ENCODE measurements at places on chromosomes 6 and 20.

DNA sequence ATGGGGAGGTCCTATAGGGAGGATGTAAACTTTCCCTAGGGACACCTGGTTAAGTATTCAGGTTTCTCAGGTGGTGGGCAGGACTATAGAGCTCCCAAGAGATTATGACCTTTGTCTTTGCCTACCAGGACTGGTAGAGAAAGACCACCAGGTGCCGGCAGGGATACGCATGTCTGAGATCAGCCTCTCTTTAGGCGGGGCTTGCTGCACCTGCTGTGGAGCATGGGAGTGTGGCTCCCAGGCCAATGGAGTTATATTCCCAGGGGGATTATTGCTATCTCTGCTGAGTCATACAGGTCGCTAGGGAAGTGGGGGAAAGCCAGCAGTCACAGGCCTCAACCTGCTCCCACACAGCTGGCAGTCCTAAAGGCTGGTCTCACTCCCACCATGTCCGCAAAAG is 280.5 kb upstream of the MMS22L start:
- DNase-seq = no peak

GRCh38 chr6:160000280-160000704 is 31.4 kb downstream of the IGF2R start:
- DNase-seq = no peak

DNA sequence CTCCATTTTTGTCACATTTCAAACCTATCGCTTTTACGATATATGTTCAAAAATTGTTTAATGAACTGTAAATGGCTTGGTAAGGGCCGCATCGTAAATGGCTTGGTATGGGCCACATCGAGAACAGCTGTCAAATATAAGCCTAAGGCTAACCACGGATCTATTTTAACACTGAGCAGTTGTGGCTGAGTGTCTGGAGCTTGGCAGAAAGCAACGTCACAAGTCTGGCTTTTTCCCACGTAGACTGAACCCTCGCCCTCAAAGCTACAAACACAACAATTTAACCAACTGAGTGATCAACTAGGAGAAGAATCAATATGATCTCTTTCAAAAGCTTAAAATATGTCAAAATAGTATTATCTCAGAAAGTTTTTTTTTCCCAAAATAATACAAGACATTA is 71.4 kb upstream of the PRSS16 start:
- DNase-seq = no peak

DNA sequence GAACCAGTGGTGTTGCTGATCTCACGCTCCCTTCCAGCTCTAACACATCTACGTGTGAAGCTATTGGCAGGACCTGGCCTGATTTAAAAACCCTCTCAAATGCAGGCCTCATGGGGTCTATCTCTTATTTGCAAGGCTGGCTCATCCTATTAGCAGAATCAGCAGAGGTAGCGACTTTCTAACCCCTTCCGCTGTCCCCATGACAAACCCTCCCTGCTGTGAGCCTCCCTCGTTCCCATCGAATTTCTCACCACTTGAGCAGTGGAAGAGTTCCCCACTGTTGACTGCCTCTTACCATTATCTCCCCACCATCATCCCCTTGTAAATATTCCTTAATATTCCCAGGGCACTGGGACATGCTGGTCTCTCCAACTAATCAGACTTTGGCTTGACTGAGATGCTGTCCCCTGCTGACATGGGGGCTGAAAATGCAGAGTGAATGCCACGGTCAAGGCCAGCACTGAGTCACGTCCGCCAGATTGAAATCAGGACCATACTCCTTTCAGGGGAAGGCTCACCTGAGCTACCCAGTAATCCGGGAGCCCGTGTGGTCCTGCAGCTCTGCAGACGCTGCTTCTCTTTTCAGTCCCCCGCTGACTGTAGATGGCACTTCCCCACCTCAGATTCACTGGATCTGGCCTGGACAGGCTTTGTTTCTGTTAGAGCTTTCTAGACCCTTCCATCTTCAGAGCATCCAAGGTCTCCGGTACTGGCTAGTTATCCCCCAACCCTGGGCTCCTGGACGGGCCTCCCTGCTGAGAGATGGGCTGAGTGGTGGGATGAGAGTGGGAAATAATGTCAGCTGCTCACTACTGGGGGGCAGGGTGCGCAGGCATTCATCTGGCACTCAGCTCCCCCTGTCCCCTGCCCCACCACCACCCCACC is 23.1 kb downstream of the AAR2 start:
- no peak for DNase-seq

- DNase-seq = no peak
These were observed 2.0 kb downstream of the ZNF335 start for GRCh38 chr20:45969712-45970634.

DNA sequence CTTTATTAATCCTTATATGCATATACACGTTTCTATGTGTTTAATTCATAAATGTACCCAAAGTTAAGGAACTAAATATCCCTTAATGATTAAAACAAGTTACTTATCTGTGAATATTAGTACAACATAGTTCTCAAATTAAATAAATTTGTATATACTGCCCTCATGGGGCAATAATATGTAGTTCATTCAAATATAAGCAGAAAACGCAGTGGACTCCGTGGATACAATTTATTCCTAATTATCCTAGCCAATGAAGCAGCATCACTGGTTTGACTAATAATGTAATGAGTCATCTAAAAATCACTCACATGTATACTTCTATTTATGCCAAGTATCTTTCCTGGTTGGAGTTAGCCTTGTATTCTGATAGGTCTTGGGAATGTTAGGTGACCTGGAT is 111.6 kb downstream of the TBC1D32 start:
- DNase-seq = no peak

GRCh38 chr6:2863901-2864300 is 22.2 kb upstream of the SERPINB1 start:
- DNase-seq = no peak

- DNase-seq = no peak
These were observed 42.5 kb downstream of the TNFAIP3 start for GRCh38 chr6:137909533-137909932.

- no peak for DNase-seq
These were observed 86.7 kb upstream of the SYNDIG1 start for GRCh38 chr20:24382743-24383142.

- peak; percentile 32 for DNase-seq
These were observed 76.8 kb downstream of the REV3L start for GRCh38 chr6:111406200-111406721.

GRCh38 chr6:105331927-105332326 is 71.0 kb downstream of the PREP start:
- DNase-seq = no peak

DNA sequence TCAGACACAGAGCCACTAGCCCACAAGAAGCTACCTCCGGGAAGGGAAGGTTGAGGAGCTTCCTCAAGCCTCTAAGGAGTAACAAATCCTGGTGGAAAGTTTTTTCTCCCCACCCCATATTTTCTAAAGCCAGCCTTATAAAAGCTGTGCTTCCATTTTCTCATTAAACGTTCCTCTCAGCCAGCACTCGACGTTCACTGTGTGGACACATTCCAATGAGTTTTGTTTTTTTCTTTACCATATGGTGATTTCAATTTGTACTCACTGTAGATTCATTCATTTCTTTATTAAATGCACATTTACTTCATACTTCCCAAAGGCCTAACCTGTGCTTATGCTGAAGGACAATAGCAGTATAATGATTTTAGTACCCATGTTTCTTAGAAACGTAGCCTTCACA is 194.4 kb upstream of the FLRT3 start:
- DNase-seq = no peak

GRCh38 chr20:47785854-47786764 is 828 bp upstream of the SULF2 start:
- DNase-seq = peak; percentile 38

- no peak for DNase-seq
These were observed 56.7 kb downstream of the SLC22A1 start for GRCh38 chr6:160178271-160178670.

GRCh38 chr20:24693466-24694156 is 224.2 kb downstream of the SYNDIG1 start:
- DNase-seq = no peak

GRCh38 chr6:98847416-98847778 is 13.0 kb downstream of the POU3F2 start:
- DNase-seq = no peak

DNA sequence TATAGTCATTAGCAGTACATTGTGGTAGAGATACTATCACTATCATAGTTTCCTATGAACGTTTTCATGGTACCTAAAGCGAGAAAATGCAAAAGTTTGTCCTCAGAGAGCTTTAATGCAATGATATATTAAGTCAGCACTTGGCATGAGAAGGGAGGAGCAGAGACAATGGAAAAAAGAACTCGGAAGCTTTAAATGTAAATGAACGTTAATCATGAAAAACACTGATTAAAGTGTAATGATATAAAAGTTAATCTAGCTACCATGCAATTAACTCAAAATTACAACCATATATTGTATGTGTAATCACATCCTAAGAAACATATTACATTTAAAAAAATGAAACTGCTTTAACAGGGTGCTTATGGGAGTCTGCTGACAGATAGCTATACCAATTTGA is 282.7 kb downstream of the HDGFL1 start:
- DNase-seq = no peak

GRCh38 chr20:49657118-49657901 is 56.4 kb downstream of the B4GALT5 start:
- DNase-seq = no peak

DNA sequence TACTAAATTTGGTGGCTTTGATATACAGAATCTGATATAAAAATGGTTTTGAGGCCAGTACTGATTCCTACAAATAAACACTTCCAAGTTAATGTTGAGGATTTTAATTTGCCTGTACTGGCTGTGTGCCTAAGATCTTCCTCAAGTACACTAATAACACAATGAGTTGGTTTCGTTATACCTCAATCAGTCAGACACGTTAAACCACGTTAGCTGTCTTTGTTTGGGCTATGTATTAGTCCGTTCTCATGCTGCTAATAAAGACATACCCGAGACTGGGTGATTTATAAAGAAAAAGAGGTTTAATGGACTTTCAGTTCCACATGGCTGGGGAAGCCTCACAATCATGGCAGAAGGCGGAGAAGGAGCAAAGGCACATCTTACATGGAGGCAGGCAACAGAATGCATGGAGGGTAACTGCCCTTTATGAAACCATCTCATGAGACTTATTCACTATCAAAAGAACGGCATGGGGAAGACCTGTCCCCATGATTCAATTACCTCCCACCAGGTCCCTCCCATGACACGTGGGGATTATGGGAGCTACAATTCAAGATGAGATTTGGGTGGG is 46.2 kb downstream of the NT5E start:
- DNase-seq = no peak

DNA sequence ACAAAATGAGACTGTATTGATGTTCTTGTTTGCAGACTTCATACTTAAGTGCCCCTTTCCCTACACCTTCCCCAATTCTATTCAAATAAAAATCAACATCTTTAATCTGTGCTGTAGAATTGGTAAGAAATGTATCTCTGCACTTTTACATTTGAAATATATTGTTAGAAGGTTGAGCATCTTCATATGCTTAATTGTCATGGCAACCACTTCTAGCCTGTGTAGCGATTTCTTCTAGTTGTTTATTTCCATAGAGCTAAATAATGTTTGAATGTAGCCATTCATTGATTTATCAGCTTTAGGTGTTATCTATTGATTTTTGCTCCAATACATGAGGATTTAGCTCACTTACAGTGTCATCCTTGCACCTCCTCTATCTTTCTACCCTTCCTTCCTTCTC is 37.7 kb upstream of the ZNFX1 start:
- DNase-seq = no peak

GRCh38 chr6:8947900-8948299 is 512.6 kb upstream of the SLC35B3 start:
- DNase-seq = no peak

DNA sequence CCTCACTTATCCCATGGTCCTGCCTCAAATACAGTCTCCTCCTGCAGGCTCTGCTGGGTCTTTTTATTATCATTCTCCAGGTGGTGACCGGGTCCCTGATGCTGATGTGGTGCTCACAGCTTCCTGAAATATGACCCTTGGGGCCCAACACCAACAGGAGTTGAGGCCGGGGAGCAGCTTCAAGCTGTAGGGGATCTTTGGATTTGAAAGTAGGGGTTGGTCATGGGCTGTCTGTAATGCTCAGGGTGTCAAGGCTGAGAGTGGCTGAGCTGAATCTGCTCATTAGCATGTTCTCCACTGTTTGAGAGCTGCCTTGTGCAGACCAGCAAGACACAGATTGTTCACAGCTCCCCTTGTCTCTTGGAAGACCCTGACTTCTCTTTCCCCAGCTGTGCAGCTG is 35.5 kb downstream of the HLA-F start:
- DNase-seq = no peak

GRCh38 chr20:25288291-25289181 is 40.7 kb downstream of the PYGB start:
- DNase-seq = no peak

DNA sequence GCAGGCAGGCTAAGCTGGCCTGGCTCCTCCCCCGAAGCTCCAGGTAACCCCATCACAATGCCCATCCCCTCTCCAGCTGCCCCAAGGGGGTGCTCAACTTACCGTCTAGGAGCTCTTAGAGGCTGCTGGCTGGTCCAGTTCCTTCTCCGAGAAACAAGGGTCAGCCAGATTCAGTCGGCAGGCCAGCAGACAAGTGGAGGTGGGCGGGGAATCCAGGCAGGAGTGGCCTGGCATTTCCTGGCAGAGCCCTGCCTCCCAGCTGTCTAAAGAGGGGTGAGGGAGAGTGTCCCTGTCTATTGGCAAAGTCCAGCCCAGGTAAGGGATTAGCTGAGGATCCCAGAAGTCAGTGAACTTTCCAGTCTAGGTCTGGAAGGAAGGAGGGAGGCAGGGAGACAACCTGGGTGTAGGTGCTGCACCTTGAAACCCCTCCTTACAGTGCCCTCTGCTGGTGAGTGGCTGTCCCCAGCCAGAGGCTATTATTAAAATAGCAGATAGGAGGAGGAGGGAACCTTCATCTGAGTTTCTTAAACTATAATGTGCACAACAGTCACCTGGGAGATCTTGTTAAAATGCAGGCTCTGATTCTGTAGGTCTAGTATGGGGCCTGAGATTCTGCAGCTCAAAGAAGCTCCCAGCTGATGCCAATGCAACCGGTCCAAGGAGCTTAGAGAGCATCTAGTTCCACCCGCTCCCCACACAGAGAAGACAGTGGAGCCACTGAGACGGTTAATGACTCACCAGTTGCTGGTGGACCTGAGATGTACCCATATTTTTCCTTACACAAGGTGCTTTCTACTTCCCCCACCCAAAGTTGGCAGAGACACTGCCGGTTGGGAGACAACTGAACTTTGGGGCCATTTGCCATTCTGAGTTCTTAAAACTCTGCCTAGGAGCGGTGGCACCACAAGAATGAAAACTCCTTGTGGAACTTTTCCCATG is at the start of gene UNC5CL:
UNC5CL (minus strand) TSS at position 162 of the 939 bp plus-strand sequence. CDS start 4,147 bp downstream, outside the sequence.
- peak; percentile 43 for DNase-seq

- no peak for DNase-seq
These were observed 116.1 kb upstream of the INSM1 start for GRCh38 chr20:20251836-20252235.
